Neuronal stem cell (in vitro differentiated cells): ENCODE measurements at places on chromosomes 16 and 17.

- DNase-seq, result no peak
These were observed 11.4 kb downstream of the CASKIN1 start for GRCh38 chr16:2184962-2185361.

GRCh38 chr16:11575223-11575589, 11.5 kb downstream of the LITAF start:
- no peak for DNase-seq

DNA sequence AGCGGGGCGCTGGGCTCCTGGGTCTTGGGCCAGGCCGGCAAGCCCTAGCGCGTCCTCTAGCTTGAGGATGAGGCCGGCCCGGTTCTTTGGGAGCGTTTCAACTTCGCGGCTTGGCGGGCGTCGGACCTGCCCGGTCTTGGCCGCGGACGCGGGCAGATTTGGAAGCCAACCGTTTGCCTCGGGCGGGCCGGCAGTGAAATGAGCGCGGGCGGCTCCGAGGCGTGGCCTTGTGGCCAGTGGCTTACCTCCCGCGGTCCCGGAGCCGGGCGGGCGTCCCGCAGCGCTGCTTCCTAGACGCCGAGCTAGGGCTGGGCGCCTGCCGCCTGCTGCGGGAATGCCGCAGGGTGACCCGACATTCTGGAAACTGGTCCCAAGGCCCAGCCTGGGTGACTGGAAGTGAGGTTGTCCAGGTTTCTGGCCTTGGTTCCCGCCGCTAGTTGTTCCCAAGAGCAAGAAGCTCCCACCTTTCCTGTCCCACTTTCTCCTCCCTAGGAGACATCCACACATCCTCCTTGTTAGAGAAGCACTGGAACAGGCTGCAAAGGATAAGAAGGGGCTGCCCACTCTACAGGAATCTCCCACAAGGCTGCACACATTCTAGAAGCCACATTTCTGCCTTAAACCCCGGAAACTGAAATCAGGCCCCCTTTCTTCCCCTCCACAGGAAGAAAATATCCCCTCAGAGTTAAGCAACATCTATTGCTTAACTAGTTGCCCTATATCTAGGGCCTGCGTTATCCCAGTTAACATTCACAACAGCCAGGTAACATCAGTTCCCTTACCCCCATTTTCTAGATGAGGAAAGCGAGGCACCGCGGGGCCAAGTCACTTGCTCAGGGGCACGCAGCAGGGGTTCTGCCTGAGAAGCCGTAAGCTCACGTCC, 4.5 kb upstream of the CBX8 start:
- DNase-seq, result no peak

- no peak for DNase-seq
These were observed 8.2 kb upstream of the RPL27 start for GRCh38 chr17:42989726-42990652.

GRCh38 chr16:89586853-89587252, 11.3 kb downstream of the CPNE7 start:
- DNase-seq, result no peak

DNA sequence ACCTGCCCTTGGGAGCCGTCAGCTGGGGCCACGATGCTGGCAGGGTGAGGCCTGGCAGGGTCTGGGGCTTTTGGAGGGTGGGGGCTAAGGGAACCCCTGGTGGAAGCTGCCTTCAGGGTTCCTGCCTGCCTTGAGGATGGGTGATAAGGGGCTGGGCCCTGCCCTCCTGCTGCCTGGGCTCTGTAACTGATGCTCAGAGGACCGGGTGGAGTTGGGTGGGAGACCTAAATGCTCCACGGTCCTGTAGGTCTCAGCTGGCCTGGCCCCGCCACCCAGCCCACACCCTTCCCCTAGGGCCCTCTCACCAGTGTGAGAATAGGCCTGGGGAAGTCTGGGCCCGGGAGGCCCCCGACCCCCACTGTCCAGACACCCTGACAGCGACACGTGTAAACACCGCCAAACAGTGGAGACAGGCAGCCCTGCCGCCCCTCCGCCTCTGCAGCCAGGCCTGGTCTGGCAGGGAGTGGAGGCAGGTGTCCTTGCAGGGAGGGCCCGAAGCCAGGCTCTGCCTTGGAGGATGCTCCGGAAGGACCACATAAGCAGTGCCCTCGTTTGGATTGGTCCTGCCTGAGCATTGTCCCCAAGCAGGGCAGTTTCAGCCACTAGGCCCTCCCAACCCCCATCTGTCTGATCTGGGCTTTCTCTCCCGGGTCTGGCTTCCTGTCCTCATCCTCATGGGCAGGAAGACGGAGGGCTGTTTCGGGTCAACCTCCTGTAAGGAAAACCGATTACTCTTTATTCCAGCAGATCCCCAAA, 6.5 kb upstream of the BAHCC1 start:
- no peak for DNase-seq

DNA sequence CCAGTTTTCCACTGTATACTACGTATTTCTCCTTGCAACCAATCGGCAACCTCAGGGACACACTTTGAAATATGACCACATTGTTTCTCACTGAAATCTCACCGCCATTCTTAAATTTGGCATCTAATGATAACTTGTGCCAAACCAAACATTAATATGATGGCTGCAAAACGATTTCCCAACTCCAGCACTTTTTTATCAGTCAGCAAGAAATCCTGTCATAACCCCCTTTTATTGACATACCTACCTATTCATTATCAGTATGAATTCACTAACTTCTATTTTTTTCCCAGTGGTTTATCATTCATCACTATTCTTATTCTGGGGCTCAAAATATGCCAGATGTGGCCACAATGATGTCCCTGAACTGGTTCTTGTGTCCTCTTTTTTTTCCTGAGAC, 15.8 kb downstream of the MBTD1 start:
- no peak for DNase-seq

DNA sequence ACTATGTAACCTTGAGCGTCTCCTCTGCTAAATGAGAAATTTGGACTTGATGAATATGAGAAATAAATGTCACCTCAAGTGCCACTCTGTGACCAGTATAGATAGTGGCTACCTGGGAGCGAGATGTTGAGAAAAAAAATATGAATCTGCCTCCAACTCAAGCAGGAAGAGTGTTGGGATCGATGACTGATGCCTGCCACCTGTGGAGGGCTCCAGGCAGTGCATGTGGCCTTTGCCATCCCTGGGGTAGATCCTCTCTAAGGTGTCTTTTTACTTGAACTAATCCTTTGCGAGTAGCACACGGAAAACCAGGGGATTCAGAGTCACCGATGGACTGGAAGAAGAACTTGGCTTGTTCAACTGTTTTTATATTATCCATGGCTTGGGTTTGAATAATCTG, 9.4 kb downstream of the CCDC182 start:
- no peak for DNase-seq

DNA sequence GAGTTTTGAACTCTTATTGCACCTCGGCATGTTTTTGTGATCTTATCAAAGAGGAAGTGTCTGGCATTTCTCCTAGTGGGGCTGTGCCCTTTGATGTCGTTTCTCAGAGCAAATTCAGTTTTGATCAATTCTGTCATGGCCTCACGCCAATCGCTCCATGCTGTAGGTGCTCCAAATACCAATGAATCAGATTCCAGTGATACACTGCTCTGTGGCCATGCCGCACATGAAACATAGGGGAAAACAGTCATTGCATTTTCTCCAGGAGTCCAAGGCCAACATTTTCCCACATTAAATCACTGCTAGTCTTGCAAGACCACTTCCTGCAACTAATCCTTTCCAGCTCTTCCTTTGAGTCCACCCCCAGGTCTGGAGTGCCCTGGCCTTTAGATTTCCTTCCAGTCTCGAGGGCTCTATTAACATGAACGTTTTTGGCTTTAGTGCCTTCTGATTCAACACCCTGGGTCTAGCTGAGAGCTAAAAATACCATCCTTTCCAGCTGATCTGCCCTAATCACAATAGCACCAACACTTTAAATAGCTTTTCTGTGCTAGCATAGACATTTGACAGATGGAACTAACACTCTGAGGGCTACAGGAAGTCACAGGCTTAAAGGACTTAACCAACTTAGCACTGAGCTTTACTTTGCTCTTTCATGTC, 18.2 kb upstream of the RASL10B start:
- no peak for DNase-seq

DNA sequence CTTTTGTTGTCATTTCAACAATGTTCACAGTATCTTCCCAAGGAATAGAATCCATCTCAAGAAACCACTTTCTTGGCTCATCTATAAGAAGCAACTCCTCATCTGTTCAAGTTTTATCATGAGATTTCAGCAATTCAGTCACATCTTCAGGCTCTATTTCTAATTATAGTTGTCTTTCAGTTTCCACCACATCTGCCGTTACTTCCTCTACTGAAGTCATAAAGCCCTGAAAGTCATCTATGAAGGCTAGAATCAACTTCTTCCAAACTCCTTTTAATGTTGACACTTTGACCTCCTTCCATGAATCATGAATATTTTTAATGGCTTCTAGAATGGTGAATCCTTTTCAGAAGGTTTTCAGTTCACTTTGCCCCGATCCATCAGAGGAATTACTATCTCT, 102.1 kb downstream of the CDH13 start:
- no peak for DNase-seq

- no peak for DNase-seq
These were observed 314.1 kb upstream of the IRX5 start for GRCh38 chr16:54616610-54617009.
